ENCODE measurements at places on chromosomes 16 and 17. TPM values are rescaled to one million over a fixed set of nuclear protein-coding genes. Genes with fewer than 3 reads are reported as not detected.

Gene TEKT5
- not detected for total RNA-seq

Gene MED31
- total RNA-seq, result 14.1 TPM

Gene ZNF500
- total RNA-seq, result 7.9 TPM

Gene KRT31
- not detected for total RNA-seq

Gene TBC1D3K
- total RNA-seq, result not detected

Gene PRR15L
- total RNA-seq, result not detected

Gene IGFALS
- total RNA-seq, result 0.30 TPM

Gene PGS1
- 19.3 TPM for total RNA-seq

Gene PLCG2
- total RNA-seq, result 0.17 TPM

Gene ZSCAN32
- 8.9 TPM for total RNA-seq

Gene SP6
- total RNA-seq, result 0.34 TPM

Gene AANAT
- not detected for total RNA-seq

Gene IRX5
- total RNA-seq, result not detected

Gene OTOA
- 0.17 TPM for total RNA-seq

Gene NHLRC4
- total RNA-seq, result 0.59 TPM

Gene KRT10
- 18.7 TPM for total RNA-seq

Gene SMIM22
- not detected for total RNA-seq

Gene TEX14
- total RNA-seq, result not detected

Gene CTRL
- 1.0 TPM for total RNA-seq

Gene PRR11
- 66.4 TPM for total RNA-seq

Gene ZSCAN10
- not detected for total RNA-seq

Gene MFAP4
- 39.8 TPM for total RNA-seq

Gene KRTAP4-6
- total RNA-seq, result not detected

Gene MYBBP1A
- 68.1 TPM for total RNA-seq

Gene PSME3
- total RNA-seq, result 96.9 TPM

Gene GPR139
- total RNA-seq, result not detected

Gene CLTC
- total RNA-seq, result 200 TPM

Gene MT4
- not detected for total RNA-seq

Gene KRT9
- not detected for total RNA-seq

Gene MAP3K14
- 4.4 TPM for total RNA-seq

Gene EPOP
- 1.2 TPM for total RNA-seq

Gene HOXB3
- total RNA-seq, result 45.0 TPM

Gene KRT14
- total RNA-seq, result not detected

Gene ZP2
- total RNA-seq, result not detected

Gene C1QTNF1
- total RNA-seq, result 18.9 TPM

Gene PLXDC1
- total RNA-seq, result under 0.01 TPM

Gene RHBDF2
- 12.1 TPM for total RNA-seq

Gene ACSF3
- total RNA-seq, result 33.6 TPM

Gene RMI2
- 12.0 TPM for total RNA-seq

Gene CLDN6
- total RNA-seq, result 0.15 TPM

Gene KRT20
- total RNA-seq, result not detected

Gene LRRC75A
- 0.34 TPM for total RNA-seq

Gene HSPB9
- not detected for total RNA-seq

Gene GLP2R
- total RNA-seq, result not detected

Gene KRT28
- total RNA-seq, result not detected

Gene MARCHF10
- 0.17 TPM for total RNA-seq

Gene NPIPA8
- total RNA-seq, result not detected

Gene FMNL1
- 2.7 TPM for total RNA-seq

Gene IGSF6
- total RNA-seq, result not detected

Gene GAS2L2
- total RNA-seq, result not detected

Gene KRTAP1-1
- not detected for total RNA-seq

Gene GDPD3
- 0.17 TPM for total RNA-seq

Gene WNK4
- 1.7 TPM for total RNA-seq
